Skin of body (tissue), 3 donors: ENCODE measurements at places on chromosomes 13 and 19. TPM values are rescaled to one million over a fixed set of nuclear protein-coding genes. Genes with fewer than 3 reads are reported as not detected.

Gene FLT1
- 22.3 TPM for total RNA-seq

Gene GRIK5
- 1.8 TPM for total RNA-seq

Gene SERPINE3
- not detected for total RNA-seq

Gene TUBA3C
- total RNA-seq = not detected
